Brain microvascular endothelial cell (primary cell): ENCODE measurements at places on chromosomes 5 and 9.

DNA sequence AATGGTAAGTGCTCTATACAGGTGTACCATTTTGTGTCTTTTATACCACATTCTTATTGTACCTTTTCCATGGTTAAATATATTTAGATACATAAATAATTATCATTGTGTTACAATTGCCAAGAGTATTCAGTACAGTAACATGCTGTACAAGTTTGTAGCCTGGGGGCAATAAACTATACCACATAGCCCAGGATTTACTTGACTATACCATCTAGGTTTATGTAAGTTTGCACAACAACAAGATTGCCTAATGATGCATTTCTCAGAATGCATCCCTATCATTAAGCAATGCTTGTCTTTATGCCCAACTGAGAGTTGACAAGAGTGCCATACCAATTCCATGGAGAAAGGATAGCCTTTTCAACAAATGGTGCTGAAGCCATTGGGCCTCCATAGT, 136.7 kb upstream of the PJA2 start:
- DNase-seq = no peak

- no peak for DNase-seq
These were observed 199.0 kb upstream of the ADAMTS16 start for GRCh38 chr5:4941161-4941560.

- DNase-seq = no peak
These were observed 32.7 kb downstream of the PRUNE2 start for GRCh38 chr9:76873056-76873792.

DNA sequence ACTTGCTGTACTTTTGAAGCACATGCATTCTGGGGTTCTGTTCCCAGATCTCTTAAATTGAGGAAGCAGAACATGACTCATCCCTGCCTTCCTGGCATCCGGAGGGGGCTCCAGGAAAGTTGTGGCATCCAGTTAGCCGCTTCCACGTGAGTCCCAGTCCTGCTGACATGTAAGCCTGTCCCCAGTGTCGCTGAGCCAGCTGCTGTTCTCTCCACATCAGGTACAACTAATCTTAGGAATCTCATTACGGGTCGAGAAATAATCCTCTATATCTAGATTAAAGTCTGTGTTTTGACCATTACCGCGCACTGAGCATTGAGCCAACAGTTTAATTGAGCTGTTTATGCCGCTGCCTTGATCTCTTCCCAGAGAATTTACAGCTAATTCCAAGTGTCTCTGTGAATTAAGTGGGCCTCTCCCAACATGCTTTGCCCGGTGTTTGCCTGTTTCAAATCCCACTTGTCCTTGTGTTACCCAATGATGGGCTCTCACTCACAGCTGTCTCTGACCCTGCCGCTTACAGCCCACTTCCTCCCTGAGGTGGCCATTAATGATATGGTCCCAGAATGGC, 10.5 kb upstream of the SHB start:
- no peak for DNase-seq

- no peak for DNase-seq
These were observed 21.0 kb upstream of the EPB41L4A start for GRCh38 chr5:112440031-112440430.

GRCh38 chr9:16773617-16774016, 96.9 kb downstream of the BNC2 start:
- no peak for DNase-seq

GRCh38 chr9:134730011-134730760, 88.6 kb downstream of the COL5A1 start:
- DNase-seq = no peak

DNA sequence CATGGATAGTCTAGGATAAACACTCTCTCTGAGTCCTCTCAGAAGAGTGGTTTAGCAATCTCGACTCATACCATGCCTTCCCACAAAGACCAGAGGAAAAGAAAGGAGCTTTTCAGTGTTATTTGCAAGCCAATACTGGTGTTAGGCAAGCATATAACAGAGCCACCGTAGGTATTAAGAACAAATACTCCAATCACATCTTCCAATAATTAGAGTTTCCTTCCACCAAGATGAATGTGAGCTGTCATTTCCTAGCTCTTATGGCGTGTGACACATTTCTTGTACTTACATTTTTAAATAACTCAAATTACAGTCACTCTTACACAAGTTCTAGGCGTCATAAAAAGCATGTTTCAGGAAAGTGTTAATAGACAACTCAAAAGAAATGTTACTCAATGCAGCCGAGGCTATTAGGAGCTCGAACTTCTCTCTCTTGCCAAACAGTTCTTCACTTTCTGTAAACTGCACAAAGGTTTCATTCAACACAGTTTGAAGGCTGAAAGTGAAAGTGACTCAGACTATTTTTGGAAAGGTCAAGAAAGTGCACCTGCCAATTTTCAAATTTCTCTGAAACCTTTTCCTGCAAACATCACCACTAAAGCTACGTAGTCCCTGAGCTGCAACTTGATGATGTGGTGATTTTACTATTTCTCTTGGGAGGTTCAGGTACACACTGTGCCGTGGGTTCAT, 153.8 kb downstream of the AUH start:
- DNase-seq = peak; percentile 60

DNA sequence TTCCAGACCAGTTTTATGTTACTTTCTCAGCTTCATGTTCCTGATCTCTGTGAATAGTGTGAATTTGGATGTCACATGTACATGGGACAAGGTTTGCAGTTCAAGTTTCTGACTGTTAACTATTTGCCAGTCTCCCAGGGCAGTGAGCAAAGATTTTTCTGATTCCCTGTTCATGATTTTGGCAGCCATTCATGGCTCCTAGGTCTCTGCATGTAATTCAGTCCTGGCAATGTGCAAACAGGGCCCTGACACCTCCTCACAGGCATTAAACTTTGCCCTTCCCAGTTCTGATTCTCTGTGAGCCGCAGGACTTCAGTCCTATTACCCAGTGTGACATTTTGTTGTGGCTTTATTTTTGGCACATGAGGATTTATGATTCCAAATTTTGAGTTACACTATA, 349.7 kb downstream of the ARRDC3 start:
- DNase-seq = no peak

- DNase-seq = no peak
These were observed 83.3 kb upstream of the CCDC112 start for GRCh38 chr5:115379622-115380344.

- peak; percentile 75 for DNase-seq
These were observed at the start of gene RAI14 for GRCh38 chr5:34656001-34656699. Gene RAI14, plus strand, starts transcription at chr5:34656328. Its CDS starts 30,592 bp downstream, at chr5:34686920.

DNA sequence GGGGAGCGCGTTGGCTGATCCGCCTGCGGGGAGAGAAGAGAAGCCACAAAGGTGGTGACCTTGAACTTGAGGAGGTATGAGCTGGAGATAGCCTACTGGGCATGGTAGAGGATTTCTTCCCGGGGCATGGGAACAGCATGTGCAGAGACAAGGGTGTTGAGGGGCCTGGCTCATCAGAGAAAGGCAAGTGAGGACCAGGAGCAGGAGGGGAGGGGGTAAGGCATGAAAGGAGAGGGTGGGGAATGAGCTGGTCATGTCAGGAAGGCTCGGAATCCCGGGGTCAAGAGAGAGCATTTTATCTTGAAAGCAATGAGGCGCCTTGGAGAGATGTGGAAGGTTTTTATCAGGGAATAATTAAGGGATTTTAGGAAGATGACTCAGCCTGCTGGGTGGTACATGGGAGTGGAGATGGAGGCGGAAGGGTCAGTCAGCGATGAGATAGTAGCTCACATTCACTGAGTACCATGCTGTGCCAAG, 121.1 kb downstream of the LHX2 start:
- DNase-seq = no peak

GRCh38 chr9:128246471-128246870, 29.3 kb downstream of the GOLGA2 start:
- no peak for DNase-seq

- no peak for DNase-seq
These were observed 28.1 kb downstream of the ANKRD33B start for GRCh38 chr5:10591966-10592365.

DNA sequence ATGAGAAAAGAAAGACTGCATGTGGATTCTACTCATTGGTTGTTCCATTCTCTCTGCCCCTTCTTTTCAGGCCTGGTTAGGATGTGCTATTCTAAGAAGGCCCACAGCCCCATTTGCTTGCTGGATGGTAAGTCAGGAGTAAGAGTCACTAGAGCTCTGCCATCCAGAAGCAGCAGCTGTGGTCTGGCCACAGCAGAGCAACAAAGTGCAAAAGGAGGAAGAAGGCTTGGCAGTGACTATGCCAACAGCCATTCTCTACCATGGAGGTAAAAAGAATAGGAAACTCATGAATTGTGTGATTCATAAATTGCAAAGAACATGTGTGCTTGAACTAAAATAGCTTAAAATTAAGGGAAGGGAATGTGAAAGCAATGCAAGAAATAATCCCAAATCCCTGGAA, 20.9 kb downstream of the KLHL3 start:
- DNase-seq = no peak

DNA sequence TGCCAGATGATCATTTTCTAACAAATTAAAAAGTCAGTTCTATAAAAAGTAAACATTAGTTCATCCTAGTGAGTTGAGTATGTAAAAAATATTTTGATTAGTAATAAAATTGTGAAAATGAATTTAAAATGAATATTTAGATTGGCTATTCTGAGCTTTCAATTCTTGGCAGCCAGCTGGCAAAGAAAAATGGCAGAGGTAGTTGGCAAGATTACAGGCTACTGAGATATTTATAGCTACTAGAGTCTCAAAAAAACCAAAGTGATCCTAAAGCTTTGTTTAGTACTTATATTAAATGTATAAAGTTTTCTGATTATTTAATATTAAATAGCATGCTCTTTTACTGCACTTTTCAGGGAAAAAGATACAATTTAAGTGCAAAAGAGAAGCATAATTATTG, 25.0 kb downstream of the SGTB start:
- no peak for DNase-seq

DNA sequence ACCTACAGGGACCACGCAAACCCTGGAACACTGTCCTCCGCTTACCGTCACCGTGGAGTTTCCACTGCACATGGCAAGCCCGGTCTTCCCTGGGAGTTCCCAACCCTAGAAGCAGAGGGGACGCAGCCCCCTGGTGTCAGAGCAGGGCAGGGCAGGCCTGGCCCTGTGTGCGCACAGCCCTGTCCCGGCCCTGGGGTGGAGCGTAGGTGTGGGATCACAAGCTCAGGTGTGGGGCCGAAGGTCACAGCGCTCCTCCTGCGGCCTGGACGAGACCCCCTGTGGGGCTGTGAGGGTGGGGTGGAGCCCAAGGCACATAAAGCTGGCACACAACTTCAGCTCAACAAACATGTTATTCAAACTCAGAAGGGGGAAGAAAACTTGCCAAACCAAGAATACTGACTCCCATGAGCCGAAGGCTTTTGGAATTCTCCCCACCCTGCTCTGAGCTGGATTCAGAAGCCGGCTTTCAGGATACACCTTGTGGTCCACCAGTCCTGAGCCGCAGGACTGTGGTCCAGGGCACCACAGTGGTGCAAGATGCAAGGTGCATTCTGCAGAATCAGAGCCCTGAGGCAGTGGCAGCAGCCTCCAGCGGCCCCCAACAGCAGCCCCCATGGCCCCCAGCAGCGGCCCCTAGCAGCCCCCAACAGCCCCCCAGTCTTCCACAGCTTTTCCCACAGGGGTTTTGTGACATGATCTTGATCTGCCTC, 11.8 kb upstream of the EXOC3 start:
- peak; percentile 34 for DNase-seq

DNA sequence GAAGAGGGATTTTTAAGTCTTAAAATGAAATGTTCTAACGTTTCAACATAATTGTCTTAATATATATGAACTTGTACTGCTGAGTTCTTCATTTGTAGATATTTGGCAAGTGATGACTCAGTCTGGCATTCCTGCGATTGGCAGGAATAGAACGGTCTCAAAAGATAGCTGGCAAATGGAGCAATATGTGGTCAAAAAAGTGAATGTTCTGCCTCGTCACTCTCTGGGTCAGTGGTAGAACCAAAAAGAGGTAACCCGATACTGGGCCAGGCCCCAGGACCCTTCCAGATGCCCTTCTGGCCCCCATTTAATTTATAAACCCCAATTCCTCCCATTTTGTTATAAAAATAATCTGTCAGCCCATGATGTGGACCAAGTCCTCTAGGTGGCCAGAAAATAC, 39.2 kb downstream of the ZNF366 start:
- peak; percentile 71 for DNase-seq

- DNase-seq = no peak
These were observed 5.9 kb upstream of the TAL2 start for GRCh38 chr9:105656131-105656921.

- peak; percentile 27 for DNase-seq
These were observed 49.5 kb downstream of the RXRA start for GRCh38 chr9:134375430-134376385.

GRCh38 chr5:142327111-142327842, 2.5 kb upstream of the SPRY4 start:
- DNase-seq = peak; percentile 74

DNA sequence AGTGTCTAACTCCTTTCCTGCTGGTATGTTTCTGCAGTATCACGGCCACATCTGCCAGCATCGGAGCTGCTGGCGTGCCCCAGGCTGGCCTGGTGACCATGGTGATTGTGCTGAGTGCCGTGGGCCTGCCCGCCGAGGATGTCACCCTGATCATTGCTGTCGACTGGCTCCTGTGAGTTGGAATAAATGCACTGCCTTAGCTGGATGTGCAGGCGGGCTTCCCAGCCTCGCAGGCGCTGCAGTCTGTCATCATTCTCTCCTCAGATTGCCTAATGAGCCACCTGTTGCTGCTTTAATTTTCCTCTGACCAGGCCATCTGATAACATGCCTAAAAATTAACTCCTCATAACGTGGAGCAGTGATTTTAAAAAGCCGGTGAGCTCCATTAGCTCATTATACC, 79.1 kb upstream of the PLPP6 start:
- DNase-seq = no peak

DNA sequence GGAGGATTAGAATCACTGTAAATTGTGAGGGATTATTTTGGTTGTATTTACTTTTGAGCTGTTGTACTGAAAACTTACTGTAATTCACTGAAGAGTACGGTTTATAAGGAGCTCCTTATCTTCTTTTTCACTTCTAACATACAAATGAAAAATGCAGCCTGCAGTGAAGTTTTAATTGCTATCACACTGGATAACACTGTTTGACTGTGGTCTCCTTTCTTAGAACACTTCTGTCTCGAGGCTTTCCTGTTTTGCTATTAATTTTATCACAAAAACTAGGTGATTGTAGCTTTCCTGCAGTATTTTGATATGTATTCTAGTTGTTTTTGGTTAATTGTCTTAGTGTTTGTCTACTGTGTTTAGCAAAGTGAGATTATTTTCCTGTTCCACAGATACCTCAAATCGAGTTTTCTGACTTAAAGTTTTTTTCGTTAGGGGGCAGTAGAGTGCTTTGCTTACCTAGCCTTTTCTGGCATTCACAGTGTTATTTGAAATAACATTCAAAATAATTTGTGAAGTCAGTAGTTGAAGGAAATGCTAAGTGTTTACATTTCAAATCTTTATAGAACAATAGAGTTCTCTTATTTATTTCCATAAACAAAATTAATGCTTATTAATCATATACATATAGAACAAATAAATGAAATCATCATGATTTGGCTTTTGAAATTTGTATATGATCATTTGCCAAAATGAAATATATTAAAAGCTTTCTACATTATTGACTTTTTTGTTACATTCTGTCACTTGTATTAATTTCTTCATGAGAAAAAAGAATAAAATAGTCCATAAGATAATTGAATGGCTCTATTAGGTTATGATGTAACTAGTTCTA, 52.9 kb downstream of the COMMD10 start:
- DNase-seq = peak; percentile 35
